Right kidney (tissue), 9 donors: ENCODE measurements at places on chromosomes 2 and 18.
A peak's percentile ranks its signal among the peaks of the same experiment; 100 is the strongest.

GRCh38 chr2:217818293-217818850 lies 184.4 kb downstream of the TNS1 start:
- DNase-seq, result no peak

DNA sequence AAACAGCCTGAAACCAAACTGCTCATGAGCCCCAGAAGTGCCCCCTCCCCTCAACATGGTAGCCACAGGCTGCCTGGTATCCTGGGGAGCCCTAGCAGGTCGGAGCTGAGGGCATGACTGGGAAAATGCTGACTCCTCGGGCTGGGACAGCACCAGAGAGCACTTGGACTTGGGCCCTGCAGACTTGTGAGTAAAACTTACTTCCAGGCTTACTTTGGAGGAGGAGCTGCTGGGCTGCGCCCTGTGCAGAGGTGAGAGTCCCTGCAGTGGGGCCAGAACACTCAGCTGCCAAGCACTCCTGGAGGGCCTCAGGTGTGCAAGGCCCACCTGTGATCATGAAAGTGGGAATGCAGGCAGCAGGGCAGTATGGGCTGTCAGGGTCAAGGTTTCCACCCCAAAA lies 119.4 kb downstream of the SEPTIN10 start:
- no peak for DNase-seq

DNA sequence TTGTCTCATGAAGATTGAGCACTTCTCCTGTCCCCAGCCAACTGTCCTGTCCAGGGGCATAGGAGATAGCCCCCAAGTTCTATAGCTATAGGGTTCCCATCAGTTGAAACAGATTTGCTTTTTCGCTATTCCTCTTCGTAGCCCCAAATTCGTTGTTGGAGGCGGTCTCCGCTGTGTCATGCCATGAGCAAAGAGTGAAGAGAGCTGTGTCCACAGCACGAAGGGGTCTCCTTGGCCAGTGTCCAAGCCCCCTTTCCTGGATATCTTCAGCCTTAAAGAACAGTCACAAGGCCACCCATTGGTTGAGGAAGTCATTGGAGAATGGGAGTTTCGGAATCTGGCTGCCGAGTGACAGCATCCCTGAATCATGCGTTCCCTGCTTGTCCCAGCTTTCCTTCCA lies 21.0 kb downstream of the IGFBP5 start:
- DNase-seq, result no peak

DNA sequence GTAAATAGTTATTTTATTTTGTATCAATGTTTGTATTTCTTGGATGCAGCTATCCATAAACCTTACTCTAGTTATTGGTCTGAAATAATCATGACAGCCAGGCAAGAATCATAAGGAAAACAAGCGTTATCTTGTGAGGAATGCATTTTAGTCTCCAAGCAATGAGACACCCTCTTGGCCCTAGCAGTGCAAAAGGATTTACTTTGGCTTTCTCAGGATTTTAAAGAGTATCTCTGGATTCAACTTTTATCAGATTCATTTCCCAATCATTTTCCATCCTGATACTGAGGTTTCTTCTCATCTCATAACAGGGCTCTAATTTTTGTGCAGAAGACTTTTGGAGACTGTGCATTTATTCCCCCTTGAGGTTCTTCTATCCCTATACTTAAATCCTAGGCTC lies 480.8 kb downstream of the TMX3 start:
- no peak for DNase-seq

DNA sequence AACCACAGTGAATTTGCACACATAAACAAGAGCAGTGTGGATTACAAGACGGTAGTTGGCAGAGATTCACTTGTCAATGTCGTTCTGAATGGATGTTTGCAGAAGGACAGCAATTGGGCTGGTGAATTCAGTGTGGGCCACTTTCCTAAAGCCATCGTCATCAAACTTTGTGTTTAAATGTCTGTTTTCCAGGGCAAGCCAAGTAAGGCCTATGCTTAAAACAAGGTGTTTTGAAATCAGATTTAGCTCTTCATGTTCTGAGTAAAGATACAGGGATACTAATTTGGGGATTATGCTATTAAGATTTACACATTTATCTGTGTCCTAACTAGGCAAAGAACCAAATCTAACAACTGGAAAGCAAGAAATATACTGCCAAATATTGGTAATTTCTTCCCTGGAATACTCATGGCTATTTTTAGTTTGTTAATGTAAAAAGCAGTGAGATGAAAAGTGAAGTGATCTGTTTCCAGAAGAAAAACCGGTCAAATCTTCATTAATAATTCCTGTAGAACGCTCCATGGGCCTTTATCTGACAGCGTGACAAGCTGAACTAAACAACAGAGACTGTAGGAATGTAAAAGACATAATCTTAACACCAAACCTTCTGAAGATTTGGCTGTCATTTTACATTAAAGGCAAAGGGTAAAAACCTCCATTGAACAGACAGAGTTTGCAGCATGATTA lies 175.7 kb downstream of the ICOS start:
- DNase-seq, result no peak

GRCh38 chr2:19810637-19811036 lies 91.1 kb downstream of the TTC32 start:
- no peak for DNase-seq

- no peak for DNase-seq
These were observed 46.4 kb upstream of the CDH20 start for GRCh38 chr18:61286867-61287266.

- DNase-seq, result no peak
These were observed 3.6 kb upstream of the KCNJ3 start for GRCh38 chr2:154694881-154695280.

DNA sequence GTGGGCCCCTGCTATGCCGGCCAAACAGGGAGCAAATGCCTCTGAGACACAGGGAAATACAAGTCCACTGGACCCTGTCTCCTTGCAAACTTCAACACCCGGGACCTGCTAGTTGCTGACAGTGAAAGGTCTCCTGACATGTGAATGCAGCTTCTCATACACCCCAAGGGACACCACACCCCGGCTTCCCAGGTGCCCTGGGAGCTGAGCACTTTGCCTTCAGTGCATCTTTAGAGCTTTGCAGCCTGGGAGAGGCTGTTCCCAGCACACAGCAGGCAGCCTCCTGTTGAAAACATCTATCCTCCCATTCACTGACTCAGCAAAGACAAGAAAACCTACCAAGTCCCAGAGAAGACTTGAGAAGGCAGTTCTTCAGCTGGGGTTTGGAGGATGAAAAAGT lies 143.4 kb downstream of the COL6A3 start:
- DNase-seq, result no peak

DNA sequence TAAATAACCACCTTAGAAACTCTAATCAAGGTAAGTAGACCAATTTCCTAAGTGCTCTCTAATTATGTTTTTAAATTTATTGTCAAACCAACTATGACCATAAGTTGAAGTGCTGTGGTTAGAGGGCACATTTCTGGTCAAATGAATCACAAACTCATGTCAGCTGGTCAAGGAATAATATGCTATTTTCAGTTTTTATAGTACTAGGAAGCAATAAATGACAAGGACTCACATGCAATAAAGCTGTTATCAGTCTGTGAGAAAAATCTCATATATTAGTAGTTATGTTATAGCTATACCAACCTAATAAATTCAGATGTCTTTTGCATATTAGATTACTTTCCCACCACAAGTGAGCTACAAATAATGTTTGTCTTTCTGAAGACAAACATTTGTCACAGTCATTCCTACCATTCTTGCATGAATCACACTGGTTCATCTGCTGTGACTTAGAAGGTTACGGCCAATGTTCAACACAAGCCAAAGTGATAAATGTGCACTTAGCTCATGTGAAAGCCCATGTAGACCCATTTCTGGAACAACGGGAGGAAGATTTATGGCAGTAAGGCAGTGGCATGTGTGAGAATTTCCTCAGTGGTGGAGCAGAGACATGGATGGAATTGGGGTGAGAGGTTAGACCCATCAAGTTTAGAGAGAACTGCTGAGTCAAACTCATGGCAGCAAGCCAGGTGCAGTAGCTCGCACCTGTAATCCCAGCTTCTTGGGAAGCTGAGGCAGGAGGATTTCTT lies 27.4 kb upstream of the CCNYL1 start:
- DNase-seq, result no peak

GRCh38 chr2:68721482-68722101 lies 13.0 kb upstream of the ARHGAP25 start:
- no peak for DNase-seq

DNA sequence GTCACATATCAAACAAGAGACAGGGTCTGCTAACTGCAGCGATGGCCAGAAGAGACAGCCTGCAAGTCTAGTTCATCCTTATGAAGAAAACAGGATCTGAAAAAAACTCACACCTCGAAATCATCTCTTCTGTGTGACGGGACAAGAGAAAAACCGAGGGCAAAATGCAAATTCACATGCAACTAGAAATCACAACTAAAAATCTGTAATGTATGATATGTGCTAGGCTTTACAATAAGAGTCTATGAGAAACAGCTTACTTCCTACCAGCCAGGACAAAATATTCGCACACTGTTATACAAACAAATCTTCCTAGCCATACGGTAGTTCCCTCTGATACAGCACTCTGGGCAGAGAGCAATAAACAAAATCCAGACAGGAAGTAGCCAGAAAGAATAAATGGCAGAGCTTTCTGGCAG lies 48.8 kb downstream of the ANKRD44 start:
- DNase-seq, result no peak

GRCh38 chr2:216857131-216857550 lies 2.7 kb downstream of the TNP1 start:
- DNase-seq, result no peak

DNA sequence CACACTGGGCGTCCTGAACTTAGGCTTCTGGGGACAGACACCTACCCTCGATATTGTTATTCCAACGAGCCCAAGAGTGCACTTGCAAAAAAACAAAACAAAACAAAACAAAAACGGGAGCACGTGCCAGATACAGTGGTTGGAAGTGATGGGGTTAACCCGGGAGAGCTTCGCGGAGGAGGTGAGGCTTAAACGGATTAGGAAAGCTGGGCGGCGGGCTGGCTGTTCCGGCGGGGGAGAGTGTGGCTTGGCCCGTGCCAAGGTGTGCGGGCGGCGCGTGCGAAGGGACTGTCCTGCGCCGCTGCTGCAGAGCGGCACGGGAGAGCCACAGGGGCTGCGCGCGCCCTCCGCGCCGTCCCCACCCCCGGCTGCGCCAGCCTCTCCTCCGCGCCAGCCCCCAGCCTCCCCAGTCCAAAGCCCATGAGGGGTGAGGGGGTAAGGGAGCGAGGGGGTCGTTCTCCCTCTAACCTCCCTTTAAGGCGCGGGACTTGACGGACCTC lies 1.5 kb upstream of the SLC30A3 start:
- DNase-seq, result peak; percentile 51

GRCh38 chr2:65554765-65555591 lies 122.6 kb upstream of the SPRED2 start:
- DNase-seq, result no peak

DNA sequence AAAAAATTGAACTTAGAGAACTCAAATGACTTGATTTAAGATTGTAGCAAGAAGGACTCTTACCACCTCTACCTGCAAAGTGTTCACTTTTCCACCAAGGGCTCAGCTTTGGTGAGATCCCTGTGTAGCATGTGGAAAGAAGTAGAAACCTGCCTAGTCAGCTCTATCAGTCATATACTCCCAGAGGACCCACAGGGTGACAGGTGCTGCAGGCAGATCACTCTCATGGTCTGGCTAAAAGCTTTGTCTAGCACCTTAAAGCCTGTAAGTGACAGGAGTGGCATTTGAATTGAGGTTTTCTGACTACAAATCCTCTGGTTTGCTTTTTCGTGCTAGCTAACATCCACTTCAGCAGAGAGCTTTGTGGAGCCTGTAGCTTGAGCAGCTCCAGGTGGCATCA lies 18.7 kb upstream of the NEMP2 start:
- DNase-seq, result no peak

DNA sequence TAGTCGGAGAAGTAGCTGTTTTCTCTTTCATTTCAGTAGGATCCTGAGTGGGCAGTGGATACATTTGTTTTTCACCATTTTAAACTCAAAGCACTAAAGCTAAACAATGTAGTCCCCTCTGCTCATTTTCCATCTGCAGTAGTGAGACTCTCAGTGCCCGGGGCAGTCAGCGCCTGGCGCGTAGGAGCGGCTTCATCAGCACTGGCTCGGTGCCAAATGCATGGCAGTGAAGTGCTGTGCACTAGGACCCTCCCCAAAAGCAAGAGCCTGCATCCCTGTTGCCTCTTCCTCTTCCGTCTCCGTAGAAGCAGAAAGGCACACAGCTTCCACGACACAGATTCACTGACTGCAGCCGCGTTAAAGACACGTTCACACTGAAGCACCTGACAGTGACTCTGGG lies 19.0 kb upstream of the ESPNL start:
- DNase-seq, result no peak

GRCh38 chr2:23630961-23631360 lies 246.0 kb downstream of the KLHL29 start:
- no peak for DNase-seq

- peak; percentile 42 for DNase-seq
These were observed 471.5 kb downstream of the EPHA4 start for GRCh38 chr2:221100467-221101089.

- no peak for DNase-seq
These were observed 249.7 kb downstream of the SP3 start for GRCh38 chr2:173715441-173715840.

GRCh38 chr18:32595832-32596231 lies 125.2 kb upstream of the GAREM1 start:
- DNase-seq, result no peak

- DNase-seq, result no peak
These were observed 21.6 kb downstream of the KIF1A start for GRCh38 chr2:240798327-240798905.

- no peak for DNase-seq
These were observed 51.3 kb upstream of the CD302 start for GRCh38 chr2:159849160-159849813.

DNA sequence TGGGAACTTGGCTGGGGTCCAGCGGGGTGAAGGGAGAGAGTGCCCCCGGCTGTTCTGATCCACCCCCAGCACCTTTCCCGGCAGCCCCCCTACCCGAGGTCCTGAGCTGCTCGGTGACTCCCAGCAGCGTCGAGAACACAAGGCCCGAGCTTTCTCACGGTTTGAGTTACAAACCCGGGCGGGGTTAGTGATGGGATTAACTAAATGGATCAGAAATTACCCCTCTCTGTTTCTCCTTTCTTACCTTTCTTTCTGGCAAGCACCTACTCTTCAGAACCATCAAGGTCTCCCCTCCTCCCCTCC lies 139.4 kb upstream of the GPC1 start:
- no peak for DNase-seq

- DNase-seq, result no peak
These were observed 50.9 kb upstream of the SMAD2 start for GRCh38 chr18:47981320-47981719.

DNA sequence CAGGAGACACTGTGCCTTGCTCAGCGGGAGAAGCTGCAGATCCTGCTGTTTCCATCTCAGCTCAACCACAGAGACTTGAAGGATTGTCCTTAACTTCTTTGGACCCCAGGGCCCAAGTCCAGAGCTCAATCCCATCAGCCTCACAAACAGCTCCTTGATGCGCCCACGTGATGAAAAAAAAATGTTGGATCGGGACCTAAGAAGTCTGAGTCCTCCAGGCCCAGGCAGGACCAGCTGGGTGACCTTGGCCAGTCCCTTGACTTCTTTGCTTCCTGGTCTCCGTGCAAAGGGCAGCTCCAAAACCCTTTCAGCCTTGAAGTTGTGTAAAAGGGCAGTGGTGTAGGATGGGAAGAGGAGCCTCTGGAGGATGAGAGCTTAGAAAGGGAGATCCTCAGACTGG lies 175.5 kb downstream of the ZFP36L2 start:
- no peak for DNase-seq
